ENCODE measurements at places on chromosomes 3 and 15.

DNA sequence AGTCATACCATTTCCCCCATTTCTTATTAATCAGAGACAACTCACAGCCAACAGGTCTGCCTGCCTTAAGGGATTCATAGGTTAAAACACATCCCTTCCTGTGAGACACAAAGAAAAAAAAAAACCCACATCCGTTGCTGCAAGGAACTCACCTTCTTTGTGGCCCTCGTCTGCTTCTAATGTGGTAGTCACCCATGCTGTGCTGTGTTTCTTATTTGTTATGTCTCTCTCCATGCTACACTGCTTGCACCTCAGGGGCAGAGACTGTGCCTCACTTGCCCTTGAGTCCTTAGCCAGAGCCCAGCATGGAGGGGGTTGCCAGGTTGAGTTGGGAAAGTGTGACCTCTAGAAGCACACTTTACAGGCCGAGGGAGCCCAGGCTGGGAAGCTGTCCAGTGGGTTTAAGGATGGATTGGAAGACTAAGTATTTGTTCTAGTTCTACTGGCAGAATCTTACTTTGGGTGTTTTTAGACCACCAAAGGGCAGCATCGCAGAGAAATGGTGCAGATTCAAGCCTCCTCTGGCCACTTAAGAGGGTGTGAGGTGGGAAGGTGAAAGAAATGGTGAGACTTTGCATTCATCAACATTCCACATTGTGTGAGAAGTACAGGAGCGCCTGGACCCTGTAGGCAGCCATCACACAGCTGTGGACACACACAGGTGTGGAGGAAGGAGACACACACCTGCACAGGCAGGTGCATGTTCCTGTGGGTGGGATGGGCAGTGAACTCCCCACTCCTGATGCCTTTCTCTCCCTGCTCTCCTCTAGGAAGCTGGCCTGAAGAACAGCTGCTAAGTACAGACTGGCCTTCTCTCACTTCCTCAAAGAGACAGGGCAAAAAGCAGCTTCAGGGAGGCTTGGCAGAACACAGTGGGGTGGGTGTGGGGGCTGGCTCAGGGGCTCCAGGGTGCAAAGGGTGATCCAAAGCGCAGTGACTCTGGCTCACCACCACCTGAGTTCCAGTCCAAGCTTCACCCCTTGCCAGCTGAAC, 48.8 kb downstream of the GLB1 start:
- DNase-seq = no peak

DNA sequence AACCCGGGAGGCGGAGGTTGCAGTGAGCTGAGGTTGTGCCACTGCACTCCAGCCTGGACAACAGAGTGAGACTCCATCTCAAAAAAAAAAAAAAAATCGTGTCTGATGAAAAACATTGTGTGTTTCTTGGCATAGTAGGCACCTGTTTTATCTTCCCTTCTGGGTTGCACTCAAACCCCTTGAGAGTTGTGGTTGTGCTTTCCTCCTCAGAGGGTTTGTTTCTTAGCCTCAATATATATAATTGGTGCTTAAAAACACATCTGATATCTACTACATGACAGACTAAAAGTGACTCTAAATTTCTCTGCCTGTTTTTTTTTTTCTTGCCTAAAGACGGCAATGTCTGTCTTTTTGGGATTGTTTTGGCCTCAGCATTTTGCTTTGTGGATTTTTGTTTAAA, 7.6 kb downstream of the NR1D2 start:
- DNase-seq = no peak

GRCh38 chr15:69132977-69133861, 27.2 kb upstream of the GLCE start:
- DNase-seq = peak; percentile 7

GRCh38 chr15:72068856-72069255, 49.1 kb downstream of the MYO9A start:
- no peak for DNase-seq

DNA sequence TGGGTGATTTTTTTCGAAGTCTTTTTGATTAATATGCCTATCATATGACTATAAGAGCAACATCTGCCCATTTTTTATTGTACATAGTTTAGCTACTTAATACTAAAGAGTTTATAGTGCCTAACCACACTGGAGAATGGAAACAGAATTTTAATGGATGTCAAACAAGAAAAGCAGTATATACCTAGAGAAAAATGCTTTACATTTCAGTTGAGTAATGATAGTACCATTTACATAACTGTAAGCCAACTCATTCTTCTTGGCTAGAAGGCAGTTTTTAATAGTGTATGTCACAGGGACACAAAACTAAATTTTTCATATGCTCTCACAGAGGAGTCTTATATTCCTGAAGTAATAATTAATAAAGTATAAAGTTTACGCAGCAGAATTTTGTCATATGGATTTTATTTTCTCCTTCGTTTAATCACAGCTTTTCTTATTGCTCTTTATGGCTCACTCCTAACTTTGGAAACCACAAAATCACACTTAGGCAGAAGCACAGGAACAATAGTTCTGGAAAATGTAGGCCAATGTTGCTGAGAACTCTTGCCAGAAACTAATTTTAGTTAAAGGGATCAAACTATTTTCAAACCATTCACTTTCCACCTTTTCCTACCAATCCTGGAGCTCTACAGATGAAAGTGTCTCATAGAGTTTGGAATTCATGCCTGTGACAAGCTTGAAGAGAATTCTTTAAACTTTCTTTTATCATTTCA, 243.6 kb downstream of the ZIC1 start:
- no peak for DNase-seq

- DNase-seq = peak; percentile 2
Measured at GRCh38 chr3:185825006-185825638, at the start of gene IGF2BP2. Gene IGF2BP2 (minus strand): TSS chr3:185825042. CDS start chr3:185824960, 82 bp downstream.

DNA sequence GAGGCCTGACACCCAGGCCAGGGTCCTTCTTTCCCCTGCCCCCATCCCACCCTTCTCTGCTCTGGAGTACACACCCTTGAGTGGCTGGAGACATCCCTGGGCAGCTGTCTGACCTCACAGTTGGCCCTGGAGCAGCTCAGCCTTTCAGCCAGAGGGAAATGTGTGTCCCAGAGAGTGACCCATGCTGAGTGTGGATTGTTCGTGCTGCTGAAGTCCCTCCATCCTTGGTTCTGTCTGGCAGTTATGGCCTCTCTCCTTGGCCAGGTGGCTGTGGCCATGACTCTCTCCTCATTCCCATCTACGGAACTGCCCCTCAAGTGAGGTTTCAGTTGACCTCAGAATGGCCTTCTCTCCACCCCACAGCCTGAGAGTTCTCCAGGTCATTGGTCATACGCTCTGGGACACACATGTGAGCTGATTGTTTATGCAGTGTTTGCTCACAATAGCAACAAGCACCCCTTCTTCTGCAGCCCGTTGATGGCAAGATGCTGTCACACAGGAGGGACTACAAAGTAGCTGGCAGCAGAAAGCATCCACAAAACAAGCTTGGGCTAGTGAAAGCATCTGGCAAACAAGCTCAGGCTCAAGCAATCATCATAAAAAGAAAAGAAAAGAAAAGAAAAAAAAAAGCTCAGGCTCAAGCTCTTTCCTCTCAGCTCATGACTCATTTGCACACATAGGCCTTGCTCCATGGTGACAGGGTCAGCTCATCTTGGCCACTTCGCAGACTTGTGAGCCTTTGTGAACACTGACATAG, 55.3 kb upstream of the ITGA11 start:
- no peak for DNase-seq

- DNase-seq = no peak
Measured at GRCh38 chr3:101383156-101383575, 62.8 kb upstream of the IMPG2 start.
